Stimulated activated CD4-positive, alpha-beta T cell treated with anti-CD3 and anti-CD28 coated beads, Interleukin-12 subunit alpha, Interleukin-12 subunit beta, amount 100 ng/mL, for 4 hours (primary cell): ENCODE measurements at places on chromosomes 6 and 20.
A peak's percentile ranks its signal among the peaks of the same experiment; 100 is the strongest.

- no peak for DNase-seq
Measured at GRCh38 chr6:161829291-161829729, 555.4 kb upstream of the AGPAT4 start.

DNA sequence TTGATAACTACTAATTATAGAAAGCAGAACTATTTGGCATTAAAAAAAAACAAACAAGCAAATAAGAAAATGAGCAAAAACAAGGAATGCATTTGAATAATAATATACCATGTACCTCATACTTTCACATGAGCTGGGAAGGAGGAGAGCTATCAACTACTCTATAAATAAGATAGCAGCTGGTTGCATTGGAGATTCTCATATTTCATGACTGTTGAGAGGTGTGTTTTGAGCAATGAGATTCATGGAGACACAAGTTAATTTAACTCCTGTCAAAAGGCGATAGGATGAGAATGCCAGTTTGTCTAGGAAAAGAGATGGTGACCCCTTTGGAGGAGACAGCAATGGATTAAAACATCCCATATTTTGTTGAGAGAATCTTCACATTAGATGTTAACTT, 348.8 kb upstream of the SPTLC3 start:
- DNase-seq: no peak

GRCh38 chr20:6184086-6184485, 61.3 kb upstream of the FERMT1 start:
- DNase-seq: no peak

GRCh38 chr6:41642090-41642959, 4.1 kb downstream of the MDFI start:
- DNase-seq: no peak

DNA sequence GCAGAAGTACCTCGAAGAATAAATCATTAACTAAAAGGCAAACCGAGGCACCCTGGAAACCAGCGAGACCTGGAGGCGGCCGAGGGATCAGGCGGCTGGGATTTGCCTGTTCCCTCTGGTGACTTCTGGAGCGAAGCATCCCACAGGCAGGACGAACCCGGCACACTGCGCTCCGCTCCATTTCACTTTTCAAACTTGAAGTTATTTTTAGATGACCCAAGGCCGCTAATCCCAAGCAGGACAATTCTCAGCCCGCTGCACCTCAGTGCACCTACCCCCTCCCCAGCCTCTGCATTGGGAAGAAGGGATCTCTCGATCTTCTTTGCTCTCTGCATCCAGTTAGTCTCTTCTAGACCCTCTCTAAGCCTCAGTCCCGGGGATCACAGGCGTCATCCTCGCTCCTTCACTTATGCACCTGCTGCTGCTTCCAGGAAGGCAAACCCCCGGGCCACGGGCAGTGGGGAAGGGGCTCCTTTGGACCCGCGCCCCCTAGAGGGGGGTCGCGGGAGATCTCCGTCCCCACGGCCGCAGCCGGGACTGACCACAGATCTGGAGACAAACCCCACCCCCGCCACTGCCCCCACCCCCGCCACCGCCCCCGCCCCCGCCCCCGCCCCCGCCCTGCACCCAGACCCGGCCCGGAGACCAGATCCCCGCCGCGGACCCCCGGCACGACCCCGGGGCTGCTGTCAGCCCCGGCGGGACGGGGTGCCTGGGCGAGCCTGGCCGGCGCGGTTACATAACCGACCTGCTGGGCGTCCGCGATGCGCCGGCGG, 636 bp downstream of the RCAN2 start:
- DNase-seq: no peak

GRCh38 chr6:156953479-156954146, 176.4 kb downstream of the ARID1B start:
- DNase-seq: no peak

DNA sequence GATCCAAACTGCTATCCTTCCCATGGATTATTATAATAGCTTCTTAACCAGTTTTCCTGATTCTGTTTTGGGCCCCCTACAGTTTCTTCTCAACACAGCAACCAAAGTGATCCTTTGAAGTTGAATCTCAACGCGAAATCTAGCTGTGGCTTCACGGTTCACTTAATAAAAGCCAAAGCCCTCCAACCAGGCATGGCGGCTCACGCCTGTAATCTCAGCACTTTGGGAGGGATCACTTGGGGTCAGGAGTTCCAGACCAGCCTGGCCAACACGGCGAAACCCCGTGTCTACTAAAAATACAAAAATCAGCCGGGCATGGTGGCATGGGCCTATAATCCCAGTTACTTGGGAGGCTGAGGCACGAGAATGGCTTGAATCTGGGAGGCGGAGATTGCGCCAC, 3.3 kb downstream of the RMND1 start:
- no peak for DNase-seq

DNA sequence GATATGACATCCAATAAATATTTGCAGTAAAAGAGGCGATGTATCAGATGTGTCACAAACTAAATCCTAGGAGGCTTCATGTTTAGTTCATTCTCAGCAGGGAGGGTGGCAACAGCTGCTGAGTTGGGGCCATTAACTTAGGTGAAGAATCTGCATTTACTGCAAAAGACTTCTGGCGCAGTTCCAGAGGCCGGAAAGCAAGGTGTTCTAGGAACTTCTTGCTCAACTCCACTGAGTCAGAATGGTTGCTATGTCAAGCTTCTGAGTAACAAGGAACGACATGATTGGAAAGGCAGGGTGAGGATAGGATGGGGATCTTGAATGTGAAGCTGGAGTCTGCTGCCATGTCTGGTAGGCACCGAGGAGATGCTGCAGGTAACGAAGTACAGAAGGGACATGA, 11.7 kb downstream of the ADNP start:
- DNase-seq: no peak

DNA sequence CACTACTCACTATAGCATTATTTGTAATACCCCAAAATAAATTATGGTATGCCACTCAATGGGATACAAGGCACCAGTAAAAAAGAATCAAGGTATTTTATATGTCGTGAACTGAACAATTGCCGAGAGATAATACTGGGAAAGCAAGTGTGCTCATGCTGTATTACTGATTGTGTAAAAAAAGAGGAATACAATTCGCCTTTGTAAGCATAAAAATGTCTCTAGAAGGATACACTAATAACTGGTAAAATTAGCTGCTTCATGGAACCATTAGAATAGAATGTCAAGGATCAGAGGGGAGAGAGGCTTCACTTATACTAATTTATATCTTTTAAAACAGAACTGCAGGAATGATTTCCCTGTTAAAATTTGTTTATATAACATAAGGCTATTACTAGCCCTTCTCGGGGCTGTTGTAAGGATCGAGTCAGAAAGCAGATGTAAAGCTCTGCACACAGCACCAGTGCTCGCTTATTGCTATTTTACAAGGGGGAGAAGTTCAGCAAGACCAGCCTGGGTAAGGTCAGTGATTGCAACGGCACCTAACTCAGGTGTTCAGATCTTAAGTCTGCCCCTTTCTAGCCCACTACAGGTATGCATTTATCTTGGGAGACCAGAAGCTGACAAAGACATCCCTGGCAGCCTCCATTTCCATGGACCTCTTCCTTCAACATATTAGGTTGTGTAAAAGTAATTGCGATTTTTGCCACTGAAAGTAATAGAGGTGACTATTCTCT, 61.6 kb downstream of the MYH7B start:
- DNase-seq: no peak

DNA sequence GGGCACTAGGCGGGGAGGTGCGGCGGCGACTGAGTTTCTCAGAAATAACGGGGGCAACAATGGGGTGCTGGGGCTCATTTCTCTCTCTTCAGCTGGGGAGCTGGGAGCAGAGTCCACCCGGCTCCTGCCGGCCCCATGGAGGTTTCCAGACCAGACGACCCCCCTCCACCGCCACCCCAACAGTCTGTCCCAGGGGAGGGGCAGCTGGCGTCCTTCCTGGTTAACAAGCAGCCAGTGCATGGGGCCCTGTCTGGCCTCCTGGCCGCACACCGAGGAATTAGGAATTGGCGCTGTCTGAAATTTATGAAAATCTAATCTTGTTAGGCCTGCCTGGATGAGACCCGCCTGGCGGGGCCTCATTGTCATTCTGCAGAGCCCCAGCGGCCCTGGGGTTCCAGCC, 42.4 kb downstream of the PMEPA1 start:
- no peak for DNase-seq

GRCh38 chr6:235763-236360, 56.4 kb upstream of the DUSP22 start:
- peak; percentile 51 for DNase-seq

- no peak for DNase-seq
Measured at GRCh38 chr6:135866445-135867123, 15.1 kb downstream of the PDE7B start.

DNA sequence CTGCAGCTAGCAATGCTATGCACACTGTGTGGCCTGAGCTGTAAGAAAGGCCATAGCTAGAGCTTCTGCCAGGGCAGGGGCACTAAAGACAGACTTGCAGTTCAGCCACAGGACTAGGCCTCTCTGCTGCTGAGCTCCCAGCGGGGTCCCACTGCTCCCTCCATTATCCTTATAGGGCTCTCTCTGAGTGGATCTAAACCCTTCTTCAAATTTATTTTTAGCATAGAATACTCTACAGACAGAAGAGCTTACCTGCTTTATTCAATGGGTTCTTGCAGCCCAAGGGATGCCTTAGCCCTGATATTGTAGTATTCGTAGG, 100.9 kb upstream of the MLN start:
- no peak for DNase-seq

- no peak for DNase-seq
Measured at GRCh38 chr6:30799210-30799609, 54.9 kb upstream of the IER3 start.

DNA sequence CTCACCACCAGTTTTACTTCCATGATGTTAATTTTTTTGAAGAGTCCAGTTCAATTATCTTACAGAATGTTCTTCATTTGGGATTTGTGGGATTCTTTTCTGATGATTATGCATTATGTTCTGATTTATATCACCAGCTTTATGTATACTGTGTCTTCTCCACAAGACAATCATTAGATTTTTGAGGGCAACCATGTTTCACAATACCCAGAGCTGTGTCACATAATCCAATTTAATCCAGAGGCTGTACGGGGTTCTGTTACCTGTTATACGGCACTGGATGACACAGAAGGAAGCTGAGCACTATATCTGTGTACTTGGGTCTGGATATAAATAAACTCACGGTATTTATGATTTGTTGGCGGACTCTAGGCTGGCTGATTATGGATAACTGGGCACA, 41.6 kb upstream of the RPN2 start:
- no peak for DNase-seq

DNA sequence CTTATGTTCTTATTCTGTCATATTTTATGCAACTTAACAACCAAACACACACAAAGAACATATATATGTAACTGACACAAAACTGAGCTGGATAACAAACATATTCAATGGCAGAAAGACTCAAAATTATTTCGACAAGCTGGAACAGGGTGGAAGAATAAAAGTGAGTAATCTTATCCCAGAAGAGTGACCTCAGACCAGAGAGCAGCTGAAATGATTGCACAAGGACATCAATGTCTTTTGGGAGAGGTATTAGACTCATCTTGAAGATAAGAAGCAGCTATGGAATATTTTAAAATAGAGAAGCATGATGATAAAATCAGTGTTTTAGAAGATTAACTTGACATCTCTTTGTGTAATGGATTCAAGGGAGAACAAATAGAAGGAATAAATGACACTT, 191.6 kb upstream of the PRDM1 start:
- no peak for DNase-seq

GRCh38 chr6:132192631-132193030, 208.6 kb downstream of the MOXD1 start:
- no peak for DNase-seq

DNA sequence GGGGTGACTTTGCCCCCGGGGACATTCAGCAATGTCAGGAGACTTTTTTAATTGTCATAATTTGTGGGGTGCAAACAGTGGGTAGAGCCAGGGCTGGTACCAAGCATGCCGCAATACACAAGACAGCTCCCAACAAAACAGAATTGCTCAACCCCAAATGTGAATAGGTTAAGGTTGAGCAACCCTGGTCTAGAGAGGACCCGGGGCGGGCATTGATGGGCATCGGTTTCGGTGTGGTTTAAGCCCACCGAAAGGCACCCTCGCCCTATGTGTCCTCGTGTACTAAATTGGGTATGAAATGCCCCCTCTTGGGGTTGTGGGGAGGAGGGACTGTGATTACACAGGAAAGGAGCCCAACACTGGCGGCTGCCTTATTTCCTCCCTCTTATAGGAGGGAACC, 36.0 kb downstream of the KIAA1755 start:
- no peak for DNase-seq

- DNase-seq: no peak
Measured at GRCh38 chr6:108186226-108186625, 20.4 kb downstream of the NR2E1 start.

- DNase-seq: no peak
Measured at GRCh38 chr6:150004101-150004782, 21.1 kb downstream of the RAET1L start.

- no peak for DNase-seq
Measured at GRCh38 chr20:50194831-50195523, 4.3 kb downstream of the CEBPB start.

- DNase-seq: no peak
Measured at GRCh38 chr6:152055517-152055916, 248.0 kb downstream of the ESR1 start.

GRCh38 chr20:54043076-54043967, 27.1 kb downstream of the BCAS1 start:
- DNase-seq: no peak

GRCh38 chr6:159836718-159837490, 36.8 kb downstream of the PNLDC1 start:
- DNase-seq: no peak

- DNase-seq: peak; percentile 42
Measured at GRCh38 chr6:26311012-26311384, 54.0 kb upstream of the BTN3A2 start.

GRCh38 chr6:14016432-14016831, 91.7 kb downstream of the RNF182 start:
- DNase-seq: no peak

- no peak for DNase-seq
Measured at GRCh38 chr6:15444881-15445280, 199.0 kb downstream of the JARID2 start.

GRCh38 chr20:32574296-32575226, 10.6 kb downstream of the NOL4L start:
- peak; percentile 49 for DNase-seq

- no peak for DNase-seq
Measured at GRCh38 chr6:132466952-132467351, 46.0 kb downstream of the STX7 start.
